Ammon's horn (tissue), 1 donor: ENCODE measurements at places on chromosomes 16 and 17.

DNA sequence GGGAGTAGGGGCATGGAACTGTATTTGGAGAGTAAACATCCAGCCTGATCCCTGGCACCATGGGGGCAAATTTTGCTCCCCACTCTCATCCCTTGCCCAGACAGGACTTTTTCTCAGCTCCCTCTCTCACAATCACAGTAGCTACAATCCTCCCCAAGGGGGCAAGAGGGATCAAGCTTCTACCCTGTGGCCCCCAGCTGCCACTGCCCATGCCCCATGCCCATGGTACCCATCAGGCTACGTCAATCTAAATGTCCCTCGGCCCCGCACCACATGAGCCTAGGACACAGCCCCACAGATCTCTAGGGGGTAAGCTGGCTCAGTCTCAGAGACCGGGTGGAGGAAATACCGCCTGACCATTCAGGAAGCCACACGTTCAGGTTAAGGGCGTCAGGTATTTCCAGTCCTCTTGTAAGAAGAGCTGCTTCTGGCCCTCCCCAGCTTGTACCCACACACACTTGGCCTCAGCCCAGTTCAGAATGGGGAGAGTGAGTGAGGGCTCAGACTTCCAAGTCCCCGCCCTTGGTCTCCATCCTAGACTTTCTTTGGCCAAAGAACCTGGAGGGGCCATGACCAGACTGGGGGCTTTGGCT lies 1.8 kb downstream of the CACNB1 start:
- DNase-seq: no peak

- no peak for DNase-seq
These were observed 11.6 kb upstream of the CBFB start for GRCh38 chr16:67017421-67017750.

GRCh38 chr17:33623841-33624240 lies 330.7 kb upstream of the ASIC2 start:
- DNase-seq: no peak

DNA sequence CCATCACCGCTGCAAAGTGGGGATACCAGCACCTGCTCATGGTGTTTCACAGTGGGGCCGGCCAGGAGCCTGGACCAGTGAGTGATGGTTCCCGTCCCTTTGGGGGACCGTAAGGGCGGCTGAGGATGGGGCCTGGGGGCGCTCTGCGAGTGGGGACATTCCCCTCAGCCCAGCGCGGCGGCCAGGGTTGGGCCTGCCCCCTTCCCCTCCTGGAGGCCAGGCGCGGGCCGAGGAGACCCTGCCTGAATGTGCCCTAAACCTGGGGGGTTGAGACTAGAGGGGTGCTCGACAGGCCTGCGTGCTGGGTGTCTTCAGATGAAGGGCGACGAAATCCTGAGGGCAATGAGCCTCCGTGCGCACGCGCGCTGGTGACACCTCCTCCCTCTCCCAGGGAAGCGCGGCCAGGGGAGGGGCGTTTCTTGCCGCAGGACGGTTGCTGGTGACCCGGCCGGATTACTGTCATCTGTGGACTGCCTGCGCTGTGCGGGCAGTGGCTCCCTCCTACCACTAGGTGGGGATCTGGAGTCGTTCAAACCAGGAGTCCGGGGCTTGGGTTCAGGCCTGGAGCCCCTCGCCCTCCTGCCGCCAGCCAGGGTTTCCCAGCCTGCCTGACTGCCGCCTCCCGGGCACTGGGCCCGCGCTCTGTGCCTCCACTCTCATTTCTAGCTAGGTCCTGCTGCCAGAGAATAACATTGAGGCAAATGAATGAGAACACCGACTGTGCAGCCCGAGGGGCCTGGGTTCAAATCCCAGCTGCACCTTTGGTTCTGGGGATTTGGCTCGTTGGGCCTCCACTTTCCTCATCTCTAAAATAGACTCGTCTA lies 17.1 kb downstream of the TBX2 start:
- peak; percentile 84 for DNase-seq

GRCh38 chr16:70576431-70577255 lies 53.0 kb downstream of the SF3B3 start:
- no peak for DNase-seq

GRCh38 chr16:86346034-86346433 lies 164.3 kb upstream of the FOXF1 start:
- DNase-seq: no peak

DNA sequence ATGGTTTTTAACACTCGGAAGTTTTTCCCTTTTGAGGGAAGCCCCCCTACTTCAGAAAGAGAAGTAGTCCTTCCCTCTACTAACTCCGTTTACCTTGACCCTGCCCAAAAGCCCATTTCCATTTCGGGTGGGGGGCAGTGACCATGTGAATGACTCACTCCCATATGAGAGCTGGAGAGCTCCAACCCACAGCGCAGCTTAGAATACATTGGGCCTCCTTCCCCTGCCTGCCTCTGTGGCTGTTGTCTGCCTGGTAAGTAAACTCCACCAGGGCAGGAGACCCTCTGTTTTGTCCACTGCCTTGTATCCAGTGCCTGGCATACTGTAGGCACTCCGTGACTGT lies 985 bp downstream of the SGSM2 start:
- no peak for DNase-seq

DNA sequence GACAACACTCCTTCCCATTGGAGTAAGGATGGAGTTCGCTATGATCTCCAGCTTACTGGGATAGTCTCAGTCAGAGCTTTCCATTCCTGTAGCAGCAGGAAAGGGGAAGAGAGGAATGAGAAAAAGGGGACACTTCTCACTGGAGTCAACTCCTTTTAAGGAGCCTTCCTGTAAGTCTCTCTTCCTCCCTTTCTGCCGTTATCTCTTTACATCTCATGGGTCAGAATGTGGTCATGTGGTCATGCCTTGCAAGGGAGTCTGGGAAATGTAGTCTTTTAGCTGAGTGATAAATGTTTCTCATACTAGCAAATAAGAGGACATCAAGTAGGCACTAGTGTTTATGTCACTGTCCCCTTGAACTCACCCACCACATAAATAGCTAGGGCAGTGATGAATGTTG lies 227.3 kb downstream of the HAPSTR1 start:
- DNase-seq: no peak

DNA sequence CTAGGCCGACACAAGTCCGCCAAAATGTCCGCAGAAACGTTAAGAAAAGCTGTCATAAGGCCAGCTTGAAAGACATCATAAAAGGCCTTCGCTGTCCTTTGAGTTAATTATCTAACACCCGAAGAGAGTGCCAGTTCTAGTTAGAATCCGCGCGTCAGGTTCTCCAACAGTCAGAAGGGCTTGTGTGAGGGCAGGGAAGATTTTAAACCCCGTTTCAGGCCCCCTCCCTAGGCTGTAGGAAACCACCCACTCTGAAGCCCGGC lies 729 bp upstream of the CLTC start:
- no peak for DNase-seq

DNA sequence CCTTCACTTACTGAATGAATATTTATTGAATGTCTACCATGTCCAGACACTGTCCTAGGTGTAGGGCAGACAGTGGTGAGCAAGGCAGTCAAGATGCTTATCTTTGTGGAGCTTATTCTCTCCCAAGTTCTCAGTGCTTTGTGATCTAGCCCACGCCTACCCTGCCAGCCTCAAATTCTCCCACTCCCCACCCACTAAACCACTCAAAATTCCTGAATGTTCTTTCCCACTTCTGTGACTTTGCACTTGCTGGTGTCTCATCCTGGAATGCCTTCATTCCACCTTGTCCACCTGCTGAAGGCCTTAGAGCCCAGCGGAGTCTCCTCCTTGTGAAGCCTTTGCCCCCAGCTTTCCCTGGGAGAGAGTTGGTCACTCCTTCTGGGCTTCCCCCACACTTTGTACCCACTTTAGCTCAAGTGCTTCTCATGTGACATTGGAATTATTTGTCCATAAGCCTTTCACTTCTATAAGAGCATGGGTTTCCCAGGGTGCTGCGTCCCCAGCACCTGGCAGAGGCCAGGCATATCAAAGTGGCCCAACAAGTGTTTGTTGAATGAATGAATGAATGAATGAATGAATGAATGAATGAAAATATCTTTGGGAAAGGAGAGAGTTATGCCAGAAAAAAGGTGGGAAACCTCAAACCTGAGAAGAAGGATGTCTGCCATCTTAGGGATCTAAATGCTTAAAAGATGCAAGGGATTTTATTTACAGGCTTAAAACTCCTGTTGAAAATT lies 23.0 kb downstream of the CCDC182 start:
- no peak for DNase-seq

DNA sequence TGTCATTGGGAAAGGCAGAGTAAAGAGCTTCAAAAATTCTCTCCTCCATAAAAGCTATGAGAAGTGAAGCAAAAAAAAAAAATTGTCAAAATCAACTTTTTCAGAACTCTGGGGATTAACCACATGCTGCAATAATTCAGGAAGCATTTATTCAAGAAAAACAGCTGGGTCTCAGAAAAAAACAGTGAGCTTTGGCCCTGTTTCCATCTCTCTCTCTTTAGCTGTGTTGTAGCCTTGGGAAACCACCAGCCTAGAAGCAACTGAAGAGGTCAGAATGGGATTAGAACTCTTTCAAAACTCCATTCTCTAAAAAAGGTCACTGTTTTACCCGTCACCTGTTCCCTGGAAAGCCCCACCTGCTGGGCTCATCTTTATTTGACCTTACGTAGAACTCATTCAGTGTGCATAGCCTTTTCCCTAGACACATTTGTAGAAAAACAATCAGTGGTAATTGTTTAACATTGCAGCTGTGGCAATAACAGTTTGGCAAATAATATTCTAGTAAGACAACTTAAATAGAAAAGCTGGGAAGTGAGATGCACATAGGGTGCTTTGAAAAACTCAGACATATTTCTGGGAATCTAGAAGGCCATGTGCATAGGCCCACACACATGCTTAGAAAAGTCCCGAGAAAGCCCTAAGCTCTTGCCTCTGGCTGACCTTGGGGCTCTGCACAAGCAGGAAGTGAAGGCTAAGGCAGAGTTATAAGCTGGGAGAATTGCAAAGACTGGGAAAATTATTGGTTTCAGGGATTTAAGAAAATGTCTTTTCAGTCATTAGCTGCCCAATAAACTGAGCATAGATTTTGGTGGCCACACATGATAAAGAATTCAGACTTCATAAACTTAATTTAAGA lies 18.0 kb downstream of the SLC5A11 start:
- no peak for DNase-seq

DNA sequence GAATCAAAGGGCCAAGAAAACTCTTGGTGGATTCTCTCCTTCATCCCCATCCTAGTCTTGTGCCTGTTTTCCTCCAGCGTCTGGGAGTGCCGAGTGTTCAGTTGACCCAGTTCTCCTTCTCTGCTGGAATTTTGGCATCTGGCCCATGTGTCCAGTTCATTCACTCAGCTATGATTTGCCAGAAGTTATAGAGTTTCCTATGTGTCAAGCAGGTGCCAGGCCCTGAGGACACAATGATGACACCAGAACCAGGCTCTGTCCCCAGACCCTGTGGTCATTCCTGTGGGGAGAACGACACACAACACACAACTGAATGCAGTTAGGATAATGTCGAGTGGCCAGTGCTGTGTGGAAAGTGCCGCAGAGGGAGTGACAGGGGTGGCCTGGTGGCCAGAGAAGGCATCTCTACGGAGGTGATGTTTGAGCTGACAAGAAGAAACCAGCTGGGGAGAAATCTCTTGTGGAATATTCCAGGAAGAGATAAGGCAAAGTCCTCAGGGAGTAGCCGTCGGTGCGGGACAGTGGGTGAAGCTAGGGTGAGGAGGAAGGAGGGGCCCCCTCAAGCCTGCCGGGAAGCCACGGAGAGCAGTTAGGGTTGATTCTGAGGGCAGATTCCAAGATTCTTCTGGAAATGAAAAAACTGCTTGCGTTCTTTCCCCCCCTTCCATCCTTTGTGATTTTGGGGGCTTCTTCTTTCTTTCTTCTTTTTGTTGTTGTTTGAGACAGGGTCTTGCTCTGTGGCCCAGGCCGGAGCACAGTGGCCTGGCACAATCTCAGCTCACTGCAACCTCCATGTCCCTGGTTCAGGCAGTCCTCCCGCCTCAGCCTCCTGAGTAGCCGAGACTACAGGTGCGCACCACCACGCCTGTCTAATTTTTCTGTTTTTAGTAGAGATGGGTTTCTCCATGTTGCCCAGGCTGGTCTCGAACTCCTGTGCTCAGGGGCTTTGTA lies 35.8 kb upstream of the IL34 start:
- no peak for DNase-seq
